Stimulated activated CD8-positive, alpha-beta memory T cell treated with anti-CD3 and anti-CD28 coated beads, Interleukin-4, amount 100 ng/mL, for 1 hour (primary cell): ENCODE measurements at places on chromosomes 11 and 22.

- DNase-seq: no peak
These were observed 135.1 kb upstream of the TTC12 start for GRCh38 chr11:113179181-113179704.

- DNase-seq: no peak
These were observed 2.9 kb downstream of the TEAD1 start for GRCh38 chr11:12677131-12677530.

- DNase-seq: no peak
These were observed 228.3 kb downstream of the FAM181B start for GRCh38 chr11:82505379-82505778.

DNA sequence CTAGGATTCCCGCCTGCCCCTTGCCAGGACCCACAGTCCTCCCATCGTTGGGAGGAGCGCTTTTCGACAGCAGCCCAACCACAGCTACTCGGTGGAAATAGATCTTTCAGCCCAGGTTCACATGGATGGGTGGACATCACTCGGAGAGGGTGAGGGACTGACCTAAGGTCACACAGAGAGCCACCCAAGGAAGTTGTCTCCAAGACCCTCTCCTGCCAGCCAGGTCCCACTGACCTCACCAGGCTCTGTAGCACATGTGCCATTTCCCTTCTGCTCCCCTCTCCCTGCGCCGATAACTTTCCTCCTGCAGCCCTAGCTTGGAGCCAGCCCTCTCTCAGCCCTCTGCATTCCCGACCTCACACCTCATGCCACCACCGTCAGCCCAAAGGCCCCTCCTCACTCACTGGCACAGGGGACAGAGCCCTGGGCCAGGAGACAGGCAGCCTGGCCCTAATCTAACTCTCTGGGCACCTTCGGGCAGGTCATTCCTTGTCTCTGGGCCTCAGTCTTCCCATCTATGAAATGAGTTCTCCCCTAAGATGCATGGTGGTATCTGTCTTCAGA lies 4.7 kb downstream of the KCNJ4 start:
- no peak for DNase-seq
